Neural crest cell (in vitro differentiated cells): ENCODE measurements at places on chromosomes 6 and 20. TPM values are rescaled to one million over a fixed set of nuclear protein-coding genes. Genes with fewer than 3 reads are reported as not detected.

The SMAP1 gene
- total RNA-seq: 29.7 and 30.5 TPM in 2 replicates

The PDE7B gene
- 0.58 and 0.61 TPM in 2 replicates for total RNA-seq

DNA sequence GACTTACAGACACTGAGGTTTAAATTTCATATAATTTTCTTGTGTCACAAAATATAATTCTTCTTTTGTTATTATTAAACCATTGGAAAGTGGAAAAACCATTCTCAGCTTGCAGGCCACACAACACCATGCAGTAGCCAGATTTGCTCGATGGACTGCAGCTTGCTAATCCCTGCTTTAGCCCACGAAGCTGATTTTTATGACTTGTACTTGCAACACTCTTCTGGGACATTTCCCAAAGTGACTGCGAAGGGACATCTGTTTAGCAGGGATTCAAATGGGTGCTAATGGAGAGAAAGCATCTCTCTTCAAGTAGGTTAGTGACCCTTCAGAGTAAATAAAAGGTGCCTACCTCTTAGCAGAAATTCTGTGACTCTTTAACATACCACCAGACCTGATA, 304.6 kb upstream of the ZFP64 start:
- H3K4me1 ChIP-seq: peaks cover 58% of the 10 kb centered on the region
- H3K4me3 ChIP-seq: no peak overlapping the region
- DNase-seq: no peak
- peaks cover 6% of the 10 kb centered on the region for H3K27me3 ChIP-seq
- peaks cover 2% of the 10 kb centered on the region for H3K36me3 ChIP-seq

DNA sequence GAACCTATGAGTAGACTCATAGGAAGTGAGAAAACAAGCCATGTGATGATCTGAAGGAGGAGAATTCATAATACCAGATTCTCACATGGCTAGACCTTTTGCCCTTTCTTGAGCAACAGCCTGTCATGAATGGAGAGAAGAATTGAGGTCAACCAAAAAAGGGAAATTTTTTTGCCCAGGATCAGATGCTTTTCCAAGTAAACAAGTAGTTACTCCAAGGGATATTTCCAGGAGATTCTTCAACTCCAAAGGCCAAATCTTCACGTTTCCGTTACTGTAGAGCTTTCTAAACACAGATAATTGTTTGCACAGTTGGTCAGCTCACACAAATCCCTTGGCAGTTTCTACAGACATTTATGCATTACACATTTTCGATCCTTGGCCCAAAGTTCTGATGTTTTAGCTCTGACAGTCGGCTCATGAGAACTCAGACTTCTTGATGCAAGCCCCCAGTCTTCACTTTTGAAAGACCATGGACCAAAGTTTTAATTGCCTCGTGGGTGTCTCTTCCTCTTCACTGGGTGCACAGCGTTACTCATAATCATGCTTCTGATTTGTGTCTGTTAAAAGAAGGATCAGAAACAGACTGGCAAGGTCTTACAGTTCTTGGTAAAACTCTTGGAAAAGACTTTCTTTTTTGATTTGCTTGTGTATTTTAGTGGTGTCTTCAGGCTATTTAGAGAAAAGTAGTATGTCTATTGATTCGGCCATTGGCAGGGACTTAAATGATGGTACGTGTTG, 115.0 kb downstream of the TSHZ2 start:
- H3K27me3 ChIP-seq: no peaks in the 10 kb centered on the region
- H3K36me3 ChIP-seq: no peaks in the 10 kb centered on the region

The PKHD1 gene
- 0.16 and 0.25 TPM in 2 replicates for total RNA-seq

The TMEM170B gene
- total RNA-seq: 19.3 and 20.3 TPM in 2 replicates

The OPN5 gene
- not detected in 2 replicates for total RNA-seq
